Activated CD8-positive, alpha-beta memory T cell treated with anti-CD3 and anti-CD28 coated beads for 48 hours (primary cell): ENCODE measurements at places on chromosomes 4 and X.

DNA sequence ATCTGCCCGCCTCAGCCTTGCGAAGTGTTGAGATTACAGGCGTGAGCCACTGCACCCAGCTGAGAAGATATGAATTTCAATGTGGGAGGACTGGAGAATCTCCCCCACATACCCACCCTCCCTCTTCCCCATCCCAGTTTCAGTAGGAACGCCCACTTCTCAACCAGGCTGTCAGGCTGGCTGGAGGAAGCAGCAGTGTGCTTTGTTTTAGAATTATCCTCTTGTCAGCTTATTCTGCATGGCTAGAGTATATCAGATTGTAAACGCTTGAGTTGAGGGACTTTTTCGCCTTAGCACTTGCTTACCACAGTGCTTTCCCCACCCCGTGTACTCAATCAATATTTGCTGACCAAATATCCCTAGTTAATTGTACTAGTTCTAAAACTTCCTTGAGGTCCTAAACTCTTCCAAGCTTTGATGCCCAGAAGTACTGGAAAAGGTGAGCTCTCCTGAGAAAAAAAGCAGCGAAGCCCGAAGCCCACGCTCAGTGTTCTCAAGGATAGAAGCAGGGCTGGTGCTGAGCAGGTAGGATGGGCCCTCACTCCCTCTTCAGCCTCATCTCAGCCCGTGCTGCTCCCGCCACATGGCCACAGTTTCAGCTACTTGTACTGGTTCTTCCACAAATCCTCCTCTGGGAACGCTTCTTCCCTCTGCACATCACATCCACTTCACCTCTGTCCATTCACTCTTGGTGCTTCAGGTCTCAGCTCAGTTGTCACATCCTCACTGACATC is 7.3 kb upstream of the ARHGAP10 start:
- no peak for DNase-seq

GRCh38 chr4:124943938-124944337 is 231.4 kb upstream of the ANKRD50 start:
- DNase-seq: no peak

- DNase-seq: no peak
Measured at GRCh38 chr4:3531318-3531878, 824 bp downstream of the LRPAP1 start.

GRCh38 chrX:105299286-105299685 is 78.8 kb upstream of the TEX13A start:
- DNase-seq: no peak

- DNase-seq: no peak
Measured at GRCh38 chr4:115113506-115114106, at the start of gene NDST4. Gene NDST4, minus strand, starts transcription at chr4:115113620. Its CDS starts 36,584 bp downstream, at chr4:115077036.
